ENCODE measurements at places on chromosomes 11 and 22.

- no peak for DNase-seq
Observed at GRCh38 chr11:77874206-77874605, 53.3 kb downstream of the AAMDC start.

- DNase-seq, result no peak
Observed at GRCh38 chr11:15430381-15430780, 315.7 kb downstream of the INSC start.

DNA sequence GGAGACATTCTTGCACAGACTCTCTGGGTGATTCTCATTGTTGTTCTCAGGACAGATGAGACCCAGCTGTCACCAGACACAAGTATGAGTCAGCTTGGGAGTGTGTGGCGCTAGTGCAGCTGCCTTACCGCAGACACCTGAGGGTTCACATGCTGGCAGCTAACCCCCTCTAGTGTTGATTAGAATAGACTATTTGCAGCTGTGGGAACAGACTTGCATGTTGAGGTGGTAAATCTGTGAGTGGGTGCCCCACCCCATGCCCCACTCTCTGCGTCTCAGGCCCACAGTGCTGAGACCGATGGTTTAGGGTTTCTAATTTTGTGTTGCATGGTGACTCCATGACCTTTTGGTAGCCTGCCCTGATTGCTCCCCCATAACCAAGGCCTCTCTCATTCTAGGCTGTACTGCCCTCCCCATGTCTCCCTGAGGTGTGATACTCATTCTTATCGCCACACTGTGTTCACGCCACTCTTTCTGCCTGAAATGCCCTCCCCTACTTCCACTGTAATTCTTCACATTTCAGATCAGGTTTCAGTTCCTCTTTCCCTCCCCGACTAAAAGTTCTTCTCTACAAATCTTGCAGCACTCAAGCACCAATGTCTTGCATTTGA, 73.7 kb upstream of the KIRREL3 start:
- no peak for DNase-seq

DNA sequence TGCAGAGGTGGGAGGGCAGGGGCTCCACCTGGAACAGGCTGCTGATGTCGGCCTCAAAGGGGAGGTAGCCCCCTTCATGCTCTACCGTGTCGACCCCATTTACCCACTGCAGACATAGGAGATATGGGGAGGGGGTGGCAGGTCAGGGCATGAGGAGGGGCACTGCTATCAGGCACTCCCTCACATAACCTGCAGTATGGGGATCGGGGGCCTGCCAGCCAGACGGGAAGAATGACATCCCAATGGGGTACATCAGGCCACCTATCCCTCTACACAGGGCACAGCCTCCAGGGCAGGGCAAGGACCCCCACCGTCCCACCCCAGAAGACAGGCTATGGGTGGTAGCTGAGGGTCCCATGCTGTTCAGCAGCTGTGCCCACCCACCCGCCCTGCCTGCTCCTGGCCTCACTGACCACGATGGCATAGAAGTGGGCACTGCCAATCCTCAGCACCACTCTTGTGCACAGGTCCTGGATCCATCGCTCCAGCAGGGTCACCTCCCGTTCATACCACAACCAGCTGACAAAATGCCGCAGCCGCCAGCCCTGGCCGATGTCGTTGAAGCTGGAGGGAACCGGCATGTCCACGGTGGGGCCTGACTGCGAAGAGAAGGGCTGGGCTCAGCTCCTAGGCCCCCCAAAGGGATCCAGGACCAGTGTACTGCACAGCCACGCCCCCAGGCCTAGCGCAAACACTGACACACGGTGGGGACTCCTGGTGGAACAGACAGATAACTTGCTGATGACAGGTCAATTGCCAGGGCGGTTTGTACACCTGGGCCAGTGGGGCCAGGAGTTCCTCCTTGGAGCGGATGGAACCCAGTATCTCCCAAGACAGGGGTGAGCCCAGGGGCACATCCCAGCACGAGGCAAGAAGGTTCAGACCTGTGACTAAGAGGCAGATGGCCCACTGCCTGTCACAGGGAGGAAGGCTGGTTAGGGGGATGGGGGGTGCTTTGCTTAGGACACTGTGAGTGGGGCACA, 24.1 kb downstream of the RGL4 start:
- DNase-seq, result no peak

- no peak for DNase-seq
Observed at GRCh38 chr11:94924171-94924572, 49.2 kb downstream of the CWC15 start.

- DNase-seq, result no peak
Observed at GRCh38 chr11:30559004-30559403, 27.1 kb downstream of the MPPED2 start.

DNA sequence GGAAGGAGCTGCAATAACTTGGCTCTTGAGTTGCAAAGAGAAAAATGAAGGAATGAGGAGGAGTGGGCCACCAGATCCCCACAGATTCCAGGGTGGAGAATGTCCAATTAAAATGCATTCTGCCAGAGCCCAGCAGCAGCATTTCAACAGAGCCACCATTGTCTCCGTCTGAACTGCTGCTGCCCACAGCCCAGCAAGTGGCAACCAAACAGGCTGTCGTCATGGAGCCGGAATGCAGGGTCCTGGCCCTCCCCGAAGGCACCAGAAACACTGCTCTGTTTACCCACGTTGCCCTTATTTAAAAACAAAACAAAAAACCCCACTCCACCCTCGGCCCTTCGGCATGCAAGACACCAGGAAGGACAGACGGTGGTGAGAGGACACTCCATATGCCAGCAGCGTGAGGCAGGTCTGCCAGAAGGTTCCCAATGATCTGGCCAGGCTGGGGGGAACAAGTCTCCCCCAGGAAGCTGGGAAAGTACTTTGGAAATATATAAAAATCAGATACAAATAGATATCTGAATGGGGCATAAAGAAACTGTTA, 32.5 kb downstream of the PLEKHA7 start:
- no peak for DNase-seq

DNA sequence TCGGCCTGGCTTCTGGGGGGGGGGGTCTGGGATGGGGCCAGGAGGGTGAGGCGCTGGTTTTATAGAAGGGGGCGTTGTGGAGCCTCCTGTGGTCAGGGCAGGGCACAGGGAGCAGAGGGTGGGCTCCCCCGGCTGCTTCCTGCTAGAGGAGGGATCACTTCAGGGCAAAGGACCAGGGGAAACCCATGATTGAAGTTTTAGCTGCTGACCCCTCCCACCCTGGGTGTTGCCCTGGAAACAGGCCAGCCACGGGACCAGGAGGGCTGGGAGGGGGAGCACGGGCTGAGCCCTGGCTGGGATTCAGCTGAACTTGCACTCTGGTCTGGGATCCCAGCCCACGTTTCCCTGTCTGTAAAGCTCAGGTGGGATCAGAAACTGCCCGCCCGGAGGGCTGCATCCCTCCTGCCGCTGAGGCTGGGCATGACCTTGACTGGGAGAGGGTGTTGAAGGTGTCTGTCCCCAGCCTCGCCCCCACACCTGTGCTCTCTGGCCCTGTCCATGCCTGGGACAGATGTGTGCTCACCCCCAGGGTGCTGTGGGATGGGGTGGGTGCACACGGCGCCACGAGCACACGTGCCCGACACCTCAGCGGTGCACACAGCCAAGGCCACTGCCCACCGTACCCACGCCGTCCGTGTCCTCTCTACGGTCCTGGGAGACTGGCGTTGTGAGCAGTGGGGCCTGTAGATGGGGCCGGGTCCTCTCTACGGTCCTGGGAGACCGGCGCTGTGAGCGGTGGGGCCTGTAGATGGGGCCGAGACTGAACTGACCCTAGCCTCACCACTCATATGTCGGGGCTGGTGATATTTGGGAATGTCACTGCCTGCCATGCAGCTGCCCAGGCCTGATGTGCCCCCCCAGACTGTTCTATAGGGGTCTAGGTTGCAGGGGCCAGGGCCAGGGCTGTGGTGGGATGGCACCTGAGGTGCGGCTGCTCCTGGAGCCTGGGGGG, 2.3 kb downstream of the TSPAN4 start:
- DNase-seq, result no peak

DNA sequence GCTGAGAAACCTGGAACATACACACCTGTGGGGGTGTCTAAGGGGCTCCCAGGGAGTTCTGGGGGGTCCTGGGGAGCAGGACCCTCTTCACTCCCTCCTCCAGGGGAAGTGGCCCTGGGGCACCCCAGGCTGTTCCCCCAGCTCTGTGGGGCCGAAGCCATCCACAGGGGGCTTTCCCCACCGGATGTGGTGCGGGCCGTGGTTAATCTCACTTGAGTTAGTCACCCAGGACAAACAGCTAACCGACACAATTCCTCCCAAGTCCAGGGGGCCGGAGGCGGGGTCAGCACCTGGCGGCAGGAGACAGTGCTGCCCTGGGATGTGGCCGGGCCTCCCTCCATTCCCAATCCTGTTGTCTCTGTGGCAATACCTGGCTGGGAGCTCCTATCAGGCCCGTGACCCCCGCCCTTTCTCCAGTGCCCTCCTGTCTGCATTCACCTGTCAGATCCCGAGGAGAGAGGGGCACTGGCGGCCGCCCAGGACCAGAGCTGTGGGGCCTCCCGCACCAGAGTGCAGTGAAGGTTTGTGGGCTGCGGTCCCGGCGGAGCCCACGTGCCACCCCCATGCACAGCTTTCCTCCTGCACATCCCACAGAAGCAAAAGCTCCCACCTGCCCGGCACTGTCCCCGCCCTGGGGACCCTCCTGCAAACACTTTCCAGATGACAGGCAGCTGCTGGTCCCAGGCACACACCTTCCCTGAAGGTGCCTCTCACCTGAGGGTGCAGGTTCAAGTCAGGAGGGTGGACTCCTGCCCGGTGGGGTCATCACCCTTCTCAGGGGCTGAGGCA, 5.2 kb upstream of the MUC5AC start:
- no peak for DNase-seq

DNA sequence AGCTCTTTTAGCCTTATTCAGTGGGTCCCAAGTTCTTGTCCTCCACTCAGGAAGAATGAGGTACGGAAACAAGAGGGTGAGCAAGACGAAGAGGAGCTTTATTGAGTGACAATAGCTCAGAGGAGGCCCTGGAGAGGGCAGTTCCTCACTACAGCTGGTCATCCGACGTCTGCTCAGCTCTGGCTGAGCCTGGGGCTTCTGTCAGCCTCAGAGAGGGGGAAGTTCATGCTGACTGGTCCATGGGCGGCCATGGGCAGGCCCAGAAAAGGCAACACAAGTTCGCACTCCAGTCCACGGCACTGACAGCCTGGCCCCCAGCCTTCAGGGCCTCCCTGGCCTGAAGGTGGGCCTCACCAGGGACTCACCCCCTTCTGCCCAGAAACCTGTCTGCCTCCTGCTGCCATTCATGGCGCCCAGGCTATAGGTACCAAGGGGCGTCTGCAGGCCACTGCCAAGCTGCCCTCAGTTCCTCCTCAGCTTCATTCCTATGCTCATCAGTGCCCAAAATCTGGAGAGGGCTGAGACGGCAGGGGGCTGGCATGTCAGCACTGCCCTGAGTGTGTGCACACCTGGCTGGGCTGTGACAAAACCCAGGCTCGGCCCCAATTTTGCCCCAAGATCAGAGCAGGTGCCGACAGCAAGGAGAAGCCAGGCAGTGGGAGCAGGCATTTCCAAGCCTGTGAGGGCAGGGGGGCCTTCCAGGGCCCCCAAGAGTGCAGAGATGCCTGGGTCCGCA, 21.7 kb upstream of the KIAA0930 start:
- DNase-seq, result no peak
